Kidney tubule cell (primary cell): ENCODE measurements at places on chromosomes 12 and 14.

GRCh38 chr14:23079716-23080115, 15.2 kb downstream of the ACIN1 start:
- peak; percentile 28 for DNase-seq

- DNase-seq = no peak
Observed at GRCh38 chr12:51947246-51947996, 4.1 kb upstream of the ACVR1B start.

DNA sequence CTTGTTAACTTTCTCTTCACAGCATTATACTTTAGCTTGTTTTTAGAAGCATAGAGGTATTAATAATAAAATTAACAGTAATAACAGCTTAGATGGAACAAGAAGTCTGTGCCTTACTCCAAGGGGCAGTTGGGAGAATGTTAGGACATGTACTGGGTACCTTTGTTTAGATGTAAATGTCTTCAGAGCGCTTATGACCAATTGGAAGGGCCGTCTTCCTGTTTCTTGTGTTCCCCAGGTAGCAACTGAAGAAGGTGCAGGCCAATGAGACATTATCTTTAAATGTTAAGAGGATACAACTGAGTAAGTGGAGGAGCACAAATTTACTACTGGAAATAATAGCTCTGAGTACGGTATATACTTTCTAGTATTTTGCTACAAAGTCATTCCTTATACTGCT, 180.9 kb upstream of the SYT1 start:
- no peak for DNase-seq

- DNase-seq = no peak
Observed at GRCh38 chr12:131323879-131324278, 370.2 kb downstream of the ADGRD1 start.

- DNase-seq = peak; percentile 35
Observed at GRCh38 chr14:55869397-55870049, 248.7 kb upstream of the PELI2 start.

GRCh38 chr12:40988355-40988754, 199.8 kb upstream of the PDZRN4 start:
- no peak for DNase-seq

DNA sequence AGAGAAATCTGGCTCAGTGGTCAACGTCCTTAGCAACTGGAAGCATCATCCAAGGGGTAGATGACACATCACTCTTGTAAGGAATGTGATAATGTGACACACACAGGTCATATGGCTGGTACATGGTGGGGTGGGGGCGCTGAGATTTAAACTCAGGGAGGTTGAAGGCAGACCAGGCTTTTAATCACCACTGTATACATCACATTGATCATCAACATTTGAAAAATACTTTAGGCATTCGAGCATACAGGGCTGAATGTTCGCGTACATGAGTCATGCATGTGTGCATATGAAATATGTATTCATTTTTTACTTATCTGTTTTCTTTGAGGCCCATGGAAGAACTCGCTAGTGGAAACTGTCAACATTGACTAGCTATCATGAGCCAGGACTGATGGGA, 976.4 kb downstream of the VRK1 start:
- DNase-seq = no peak

DNA sequence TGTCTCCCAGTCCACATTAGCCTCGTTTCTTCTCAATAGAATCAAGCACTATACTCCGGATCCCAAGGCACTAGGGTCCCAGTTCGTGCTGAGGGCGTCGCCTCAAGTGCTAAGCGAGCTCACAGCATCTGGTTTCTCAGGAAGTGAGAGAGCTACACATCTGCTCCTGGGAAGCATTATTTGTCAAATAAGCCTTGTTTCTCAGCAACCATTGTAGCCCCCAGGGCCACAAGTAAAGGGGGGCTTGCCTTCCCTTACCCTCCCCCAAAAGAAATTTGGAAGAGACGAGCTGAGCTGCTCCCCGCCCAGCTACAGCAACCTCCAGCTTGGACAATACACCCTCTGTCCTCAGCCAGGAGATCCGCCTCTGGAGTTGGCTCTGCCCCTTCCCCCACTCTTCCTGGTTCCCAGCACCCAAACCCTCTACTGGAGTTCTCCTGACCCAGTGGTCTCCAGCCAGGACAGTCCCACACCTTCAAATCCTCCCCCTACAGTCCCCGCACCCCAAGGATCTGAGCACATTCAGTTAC, 5.7 kb upstream of the TNS2 start:
- no peak for DNase-seq

- DNase-seq = no peak
Observed at GRCh38 chr12:89863493-89863938, 154.9 kb upstream of the ATP2B1 start.
